Liver (tissue), 10 donors: ENCODE measurements at places on chromosomes 13 and 19.

GRCh38 chr13:77338329-77338728, 11.4 kb upstream of the MYCBP2 start:
- no peak for DNase-seq
- no peaks in the 10 kb centered on the region for H3K36me3 ChIP-seq
- H3K4me1 ChIP-seq = no peaks in the 10 kb centered on the region
- H3K27me3 ChIP-seq = no peaks in the 10 kb centered on the region

DNA sequence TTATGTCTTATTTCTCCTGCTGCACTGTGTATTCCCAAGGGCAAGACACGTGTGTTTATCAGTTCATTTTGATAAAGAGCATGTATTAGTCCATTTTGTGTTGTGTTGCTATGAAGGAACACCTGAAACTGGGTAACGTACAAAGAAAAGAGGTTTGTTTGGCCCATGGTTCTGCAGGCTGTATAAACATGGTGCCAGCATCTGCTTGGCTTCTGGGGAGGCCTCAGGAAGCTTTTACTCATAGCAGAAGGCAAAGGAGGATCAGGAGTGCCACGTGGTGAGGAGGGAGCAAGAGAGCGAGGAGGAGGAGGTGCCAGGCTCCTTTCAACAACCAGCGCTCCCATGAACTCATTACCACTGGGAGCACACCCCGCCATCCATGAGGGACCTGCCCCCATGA, 214.0 kb downstream of the UQCRFS1 start:
- no peak overlapping the region for H3K4me3 ChIP-seq
- peaks cover 3% of the 10 kb centered on the region for H3K4me1 ChIP-seq
- no peak overlapping the region for H3K27ac ChIP-seq
- no peaks in the 10 kb centered on the region for H3K36me3 ChIP-seq
- no peaks in the 10 kb centered on the region for H3K27me3 ChIP-seq
- DNase-seq = no peak

DNA sequence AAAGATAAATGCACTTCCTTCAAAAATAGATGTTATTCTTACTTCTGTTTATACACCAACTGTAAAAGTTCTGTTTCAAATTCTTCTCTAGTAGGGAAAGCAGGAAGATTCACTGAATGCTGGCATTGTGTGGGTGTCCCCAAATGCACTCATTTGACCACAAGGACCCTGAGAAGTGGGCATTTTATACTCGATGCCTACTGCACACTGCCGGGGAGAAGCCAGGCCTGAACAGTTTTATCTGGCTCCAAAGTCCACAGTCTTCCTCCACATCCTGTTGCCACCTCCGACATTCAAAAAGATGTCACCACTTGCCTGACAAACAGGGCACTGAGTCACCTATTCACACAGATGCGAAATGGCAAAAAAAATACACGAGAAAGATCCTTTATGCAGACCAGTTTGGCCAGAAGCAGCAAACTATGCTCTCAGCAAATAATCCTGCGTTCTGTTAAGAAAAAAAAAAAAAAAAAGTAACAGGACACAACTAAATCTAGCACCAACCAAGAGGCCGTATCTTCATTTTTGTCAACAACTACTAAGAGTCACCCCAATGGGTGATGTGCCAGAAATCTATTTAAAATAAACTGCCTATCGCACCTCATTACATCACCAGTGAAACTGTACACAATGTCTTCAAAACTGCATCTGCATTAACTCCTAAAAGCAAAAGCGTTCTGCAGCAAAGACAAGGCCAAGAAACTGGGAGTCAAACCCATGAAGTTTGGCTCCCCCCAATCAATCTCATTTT, 6.2 kb downstream of the ZC3H4 start:
- peaks cover 3% of the 10 kb centered on the region for H3K36me3 ChIP-seq
- peak overlapping the region; percentile 26 for H3K27ac ChIP-seq
- no peak for DNase-seq
- peaks cover 10% of the 10 kb centered on the region for H3K4me1 ChIP-seq

- no peak overlapping the region for H3K27ac ChIP-seq
- no peaks in the 10 kb centered on the region for H3K36me3 ChIP-seq
- no peak overlapping the region for H3K4me3 ChIP-seq
- H3K4me1 ChIP-seq = no peaks in the 10 kb centered on the region
- no peak for DNase-seq
- H3K27me3 ChIP-seq = no peaks in the 10 kb centered on the region
Measured at GRCh38 chr13:103275081-103275480, 208.9 kb upstream of the SLC10A2 start.

DNA sequence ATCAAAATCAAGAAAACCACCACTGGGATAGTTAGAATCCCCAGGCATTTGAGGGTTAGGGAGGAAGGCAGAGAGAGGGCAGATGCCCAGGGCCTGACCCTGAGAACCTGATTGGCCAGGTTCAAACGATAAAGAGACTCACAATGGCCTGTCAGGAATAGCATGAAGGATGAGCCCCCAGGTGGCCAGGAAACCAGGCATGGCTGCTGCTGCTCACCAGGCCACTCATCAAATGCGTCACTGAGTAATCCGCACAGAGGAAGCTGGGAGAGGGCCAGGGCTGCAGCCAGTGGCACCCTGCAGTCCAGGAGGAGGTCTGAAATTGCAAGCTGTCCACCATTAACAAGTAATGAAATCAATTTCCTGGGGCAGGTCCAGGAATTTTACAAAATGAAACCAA, 111.3 kb downstream of the KATNAL1 start:
- no peaks in the 10 kb centered on the region for H3K36me3 ChIP-seq
- H3K4me1 ChIP-seq = no peaks in the 10 kb centered on the region
- H3K27ac ChIP-seq = no peak overlapping the region
- no peak overlapping the region for H3K4me3 ChIP-seq
- DNase-seq = no peak
- no peaks in the 10 kb centered on the region for H3K27me3 ChIP-seq

DNA sequence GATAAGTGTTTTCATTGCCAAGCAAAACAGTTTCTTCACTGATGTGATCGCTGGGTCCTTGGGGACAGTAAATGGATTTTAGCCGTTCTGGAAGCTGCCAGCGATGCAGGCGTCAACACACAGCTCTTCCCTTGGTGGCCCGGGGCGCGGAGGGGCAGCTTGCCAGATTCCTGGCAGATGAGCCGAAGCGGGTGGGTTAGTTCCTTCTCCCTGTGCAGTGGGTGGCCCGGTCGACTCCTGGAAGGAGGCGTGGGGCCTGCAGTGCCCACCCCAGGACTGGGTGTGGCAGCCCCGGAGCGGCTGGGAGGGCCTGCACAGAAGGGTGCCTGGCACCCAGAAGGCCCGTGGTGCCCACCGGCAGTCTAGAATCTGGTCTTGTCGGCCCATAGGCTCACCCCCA, 69.0 kb downstream of the KDM4B start:
- H3K4me3 ChIP-seq = no peak overlapping the region
- H3K27ac ChIP-seq = no peak overlapping the region
- no peaks in the 10 kb centered on the region for H3K4me1 ChIP-seq
- H3K36me3 ChIP-seq = peaks cover 24% of the 10 kb centered on the region
- DNase-seq = no peak
- H3K27me3 ChIP-seq = no peaks in the 10 kb centered on the region

- no peak overlapping the region for H3K4me3 ChIP-seq
- DNase-seq = no peak
- no peak overlapping the region for H3K27ac ChIP-seq
- H3K36me3 ChIP-seq = no peaks in the 10 kb centered on the region
- H3K27me3 ChIP-seq = no peaks in the 10 kb centered on the region
- no peaks in the 10 kb centered on the region for H3K4me1 ChIP-seq
Measured at GRCh38 chr19:9906475-9907087, 29.7 kb downstream of the OLFM2 start.

- H3K4me1 ChIP-seq = no peaks in the 10 kb centered on the region
- H3K4me3 ChIP-seq = no peak overlapping the region
- H3K36me3 ChIP-seq = no peaks in the 10 kb centered on the region
- DNase-seq = no peak
- H3K27ac ChIP-seq = no peak overlapping the region
Measured at GRCh38 chr13:72149701-72150100, 282.7 kb upstream of the DACH1 start.

GRCh38 chr19:12156223-12157058, at the start of gene ZNF625:
Gene ZNF625 (minus strand): TSS chr19:12156734. CDS start chr19:12156558, 176 bp downstream.
- peak within 1 kb of the TSS; percentile 82 for H3K4me3 ChIP-seq
- H3K4me1 ChIP-seq = no peaks in the 10 kb centered on the region
- H3K27me3 ChIP-seq = no peaks in the 10 kb centered on the region
- peak; percentile 79 for DNase-seq
- peak within 1 kb of the TSS; percentile 6 for H3K27ac ChIP-seq

DNA sequence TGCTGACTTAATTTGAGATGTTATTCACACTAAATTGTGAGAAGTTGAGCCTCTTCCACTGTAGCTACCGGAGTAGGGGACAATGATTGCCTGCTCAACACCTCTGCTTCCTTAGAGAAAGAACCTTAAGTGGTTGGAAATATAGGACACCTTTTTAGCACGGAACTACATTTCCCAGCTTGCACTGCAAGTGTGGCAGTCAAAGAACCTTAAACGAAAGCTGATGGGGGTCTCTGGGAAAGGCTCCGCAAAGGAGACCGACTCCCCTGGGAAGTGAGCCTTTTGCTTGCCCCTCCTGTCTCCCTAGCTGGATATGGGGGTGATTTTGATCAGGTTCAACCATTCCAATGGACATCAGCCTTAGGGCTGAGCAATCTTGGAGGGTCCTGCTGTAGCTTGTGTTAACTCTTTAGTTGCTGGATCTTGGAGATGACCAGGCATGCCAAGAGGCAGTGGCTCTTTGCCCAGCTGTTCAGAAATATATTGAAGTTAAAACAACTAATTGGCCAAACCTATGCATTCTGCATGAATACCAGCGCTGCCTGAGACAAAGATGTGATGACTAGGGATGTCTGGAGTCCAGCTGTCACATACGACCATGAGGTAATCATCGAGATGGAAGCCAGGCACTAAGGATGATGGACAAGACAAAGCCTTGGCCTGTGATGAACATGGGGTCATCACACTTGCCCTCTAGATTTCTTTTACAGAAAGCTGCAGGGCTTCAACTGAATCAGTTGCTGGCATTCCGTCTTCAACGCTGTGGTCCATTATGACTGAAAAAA, 286.5 kb downstream of the FOXO1 start:
- no peak overlapping the region for H3K27ac ChIP-seq
- H3K27me3 ChIP-seq = no peaks in the 10 kb centered on the region
- DNase-seq = no peak
- no peak overlapping the region for H3K4me3 ChIP-seq

DNA sequence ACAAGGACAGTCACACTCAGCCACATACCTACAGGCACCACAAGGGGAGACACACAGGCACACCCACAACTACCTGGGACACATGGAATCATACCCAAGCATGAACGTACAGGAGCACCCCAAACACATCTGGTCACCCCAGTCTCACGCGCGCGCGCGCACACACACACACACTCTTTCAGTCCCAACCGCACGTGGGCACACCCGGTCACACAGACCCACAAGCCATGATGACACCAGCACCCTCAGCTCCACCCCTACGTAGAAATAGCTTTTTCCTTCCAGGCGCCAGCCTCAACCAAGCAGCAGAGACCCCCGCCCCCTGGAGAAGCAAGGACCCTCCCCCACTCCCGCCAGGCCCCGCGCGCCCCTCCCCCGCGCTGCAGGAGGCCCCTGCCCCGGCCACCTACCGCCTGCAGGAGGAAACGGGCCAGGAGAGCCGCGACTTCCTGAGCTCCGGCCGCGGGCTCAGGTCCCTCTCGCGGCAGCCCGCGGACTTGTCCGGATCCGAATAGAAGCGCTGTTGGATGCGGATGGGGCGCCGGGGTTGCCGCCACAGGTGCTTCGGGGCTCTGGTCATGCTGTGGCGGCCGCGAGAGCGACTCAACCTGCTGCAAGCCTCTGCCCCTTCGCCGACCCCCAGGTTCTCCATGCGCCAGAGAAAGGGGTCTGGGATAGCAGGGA, 6.4 kb upstream of the PDE4C start:
- H3K4me1 ChIP-seq = no peaks in the 10 kb centered on the region
- H3K27me3 ChIP-seq = peaks cover 6% of the 10 kb centered on the region
- DNase-seq = no peak
- H3K4me3 ChIP-seq = no peak overlapping the region
- H3K36me3 ChIP-seq = no peaks in the 10 kb centered on the region
- no peak overlapping the region for H3K27ac ChIP-seq

GRCh38 chr19:4371247-4372164, 28.1 kb downstream of the MPND start:
- H3K27me3 ChIP-seq = no peaks in the 10 kb centered on the region
- H3K4me3 ChIP-seq = no peak overlapping the region
- H3K36me3 ChIP-seq = no peaks in the 10 kb centered on the region
- no peak for DNase-seq
- peaks cover 81% of the 10 kb centered on the region for H3K4me1 ChIP-seq
- no peak overlapping the region for H3K27ac ChIP-seq

DNA sequence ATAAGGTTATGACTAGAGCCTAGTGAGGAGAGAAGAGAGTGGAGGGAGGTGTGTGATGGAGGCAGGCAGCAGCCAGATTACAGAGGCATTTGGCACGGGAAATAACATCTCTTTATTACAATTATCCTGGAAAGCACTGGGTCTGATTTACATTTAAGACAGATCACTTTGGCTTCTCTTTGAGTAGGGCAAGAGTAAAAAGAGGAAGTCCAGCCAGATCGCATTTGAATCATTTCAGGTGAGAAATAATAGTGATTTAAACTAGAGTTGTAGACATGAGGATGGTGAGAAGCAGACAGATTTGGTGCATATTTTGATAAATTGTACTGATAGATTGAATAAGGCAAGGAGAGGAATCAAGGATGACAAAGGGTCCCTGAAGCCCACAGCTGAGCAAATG, 9.6 kb upstream of the SACS start:
- no peaks in the 10 kb centered on the region for H3K36me3 ChIP-seq
- H3K4me3 ChIP-seq = no peak overlapping the region
- no peak for DNase-seq
- H3K27ac ChIP-seq = no peak overlapping the region
- peaks cover 3% of the 10 kb centered on the region for H3K27me3 ChIP-seq

DNA sequence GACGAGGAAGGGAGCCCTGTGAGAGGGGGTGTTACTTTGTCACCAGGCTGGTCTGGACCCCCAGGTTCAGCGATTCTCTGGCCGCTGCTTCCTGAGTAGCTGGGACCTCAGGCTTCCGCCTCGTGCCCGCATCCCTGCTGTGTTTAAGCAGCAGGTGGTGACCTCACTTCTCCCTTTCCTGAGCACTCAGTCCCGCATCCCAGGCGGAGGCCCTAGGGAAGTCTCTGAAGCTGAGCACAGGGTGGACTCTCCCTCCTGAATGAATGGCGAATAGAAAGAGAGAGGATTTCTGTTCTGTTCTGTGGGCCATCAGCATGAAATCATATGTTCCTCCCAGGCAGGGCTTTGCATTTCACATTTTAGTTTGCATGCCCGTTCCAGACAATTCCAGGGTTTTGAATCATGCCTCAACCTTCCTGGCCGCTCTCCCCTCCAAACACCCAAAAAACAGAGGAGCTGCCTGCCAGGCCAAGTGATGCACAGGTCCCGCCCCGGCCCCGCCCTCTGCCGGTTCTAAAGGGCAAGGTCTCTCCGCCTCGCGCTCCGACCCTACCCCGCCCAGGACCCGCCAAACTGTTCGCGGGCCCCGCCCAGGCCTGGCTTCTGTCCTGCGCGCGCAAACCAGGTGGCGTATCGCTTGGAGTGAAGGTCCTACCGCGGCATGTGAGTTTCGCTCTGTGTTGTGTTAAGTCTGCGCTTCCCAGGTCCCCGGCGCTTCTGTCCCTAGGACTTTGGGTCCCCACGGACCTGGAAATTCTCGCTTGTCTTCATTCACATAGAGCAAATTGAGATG, 35.1 kb upstream of the ZNF808 start:
- H3K27ac ChIP-seq = no peak overlapping the region
- no peaks in the 10 kb centered on the region for H3K4me1 ChIP-seq
- DNase-seq = peak; percentile 37
- H3K4me3 ChIP-seq = peak overlapping the region; percentile 11
- no peaks in the 10 kb centered on the region for H3K36me3 ChIP-seq
- H3K27me3 ChIP-seq = no peaks in the 10 kb centered on the region
